ENCODE measurements at places on chromosomes 4 and X.

GRCh38 chrX:40853816-40854123 is 118.4 kb upstream of the MED14 start:
- DNase-seq = no peak

DNA sequence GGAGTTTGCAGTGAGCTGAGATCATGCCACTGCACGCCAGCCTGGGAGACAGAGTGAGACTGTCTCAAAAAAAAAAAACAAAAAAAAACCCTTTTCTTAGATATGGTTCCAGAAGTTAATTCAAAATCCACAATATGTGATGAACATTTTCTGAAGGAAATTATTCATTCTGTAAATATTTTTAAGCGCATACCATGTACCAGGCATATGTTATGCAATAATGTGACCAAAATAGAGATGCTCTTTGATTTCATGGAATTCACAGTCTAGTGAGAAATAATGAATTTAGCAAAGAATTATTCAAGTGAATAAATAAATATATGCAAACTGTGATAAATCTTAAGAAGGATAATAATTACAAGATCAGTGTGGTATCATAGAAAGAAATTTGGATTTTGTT is 174.7 kb downstream of the GC start:
- DNase-seq = no peak

DNA sequence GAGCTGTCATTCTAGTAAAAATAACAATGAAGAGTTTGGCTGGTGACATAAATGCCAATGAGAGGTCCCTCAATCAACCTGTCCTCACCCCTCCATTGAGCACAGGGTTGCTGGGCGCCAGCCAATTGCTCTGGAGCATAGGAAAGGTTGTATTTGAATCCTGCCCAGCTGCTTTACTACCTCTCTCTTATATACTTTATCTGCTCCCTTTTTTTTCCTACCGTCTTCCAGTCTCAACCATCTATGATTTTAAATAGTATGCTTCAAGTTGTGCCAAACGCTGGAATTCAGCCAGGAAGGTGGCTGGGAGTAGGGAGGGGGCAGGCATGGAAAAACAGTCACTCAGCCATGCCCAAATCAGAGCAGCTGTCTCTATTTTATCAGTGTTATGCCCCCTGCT is 153.8 kb downstream of the NR3C2 start:
- no peak for DNase-seq

DNA sequence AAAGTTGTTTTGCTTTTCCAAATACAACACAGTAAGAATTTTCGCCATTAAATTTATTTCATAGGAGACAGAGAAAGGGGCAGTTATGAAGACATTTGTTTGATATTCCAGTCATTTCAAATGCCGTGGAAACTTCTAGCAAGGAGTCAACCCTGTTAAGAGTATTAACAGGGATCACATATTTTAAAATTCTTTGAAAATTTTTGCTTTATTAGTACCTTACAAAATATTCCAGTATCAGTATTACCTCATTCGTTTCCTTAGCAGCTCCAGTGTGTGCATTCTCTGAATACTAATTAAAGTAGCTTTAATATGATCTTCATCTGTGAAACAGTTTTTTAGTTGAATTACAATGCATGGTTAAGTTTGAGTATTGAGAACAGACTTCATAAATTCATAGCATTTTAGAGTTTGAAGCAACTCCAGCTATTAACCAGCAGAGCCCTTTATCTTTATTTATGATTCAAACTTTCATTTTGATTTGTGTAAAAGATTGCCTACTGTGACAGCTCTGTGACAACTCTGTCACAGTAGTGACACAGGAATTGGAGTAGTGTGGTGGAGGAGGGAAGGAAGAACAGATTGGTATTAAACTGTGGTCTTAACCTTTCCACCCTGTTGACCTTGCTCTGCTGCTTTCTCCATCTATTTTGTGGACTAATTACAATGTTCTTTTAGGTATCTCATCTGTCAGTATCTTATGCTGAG is 86.3 kb downstream of the PDLIM5 start:
- DNase-seq = no peak

GRCh38 chrX:131741103-131741581 is 197.3 kb downstream of the OR13H1 start:
- no peak for DNase-seq

GRCh38 chr4:58214376-58214775 is 1104.2 kb upstream of the IGFBP7 start:
- no peak for DNase-seq
